ENCODE measurements at places on chromosomes 16 and 17.

DNA sequence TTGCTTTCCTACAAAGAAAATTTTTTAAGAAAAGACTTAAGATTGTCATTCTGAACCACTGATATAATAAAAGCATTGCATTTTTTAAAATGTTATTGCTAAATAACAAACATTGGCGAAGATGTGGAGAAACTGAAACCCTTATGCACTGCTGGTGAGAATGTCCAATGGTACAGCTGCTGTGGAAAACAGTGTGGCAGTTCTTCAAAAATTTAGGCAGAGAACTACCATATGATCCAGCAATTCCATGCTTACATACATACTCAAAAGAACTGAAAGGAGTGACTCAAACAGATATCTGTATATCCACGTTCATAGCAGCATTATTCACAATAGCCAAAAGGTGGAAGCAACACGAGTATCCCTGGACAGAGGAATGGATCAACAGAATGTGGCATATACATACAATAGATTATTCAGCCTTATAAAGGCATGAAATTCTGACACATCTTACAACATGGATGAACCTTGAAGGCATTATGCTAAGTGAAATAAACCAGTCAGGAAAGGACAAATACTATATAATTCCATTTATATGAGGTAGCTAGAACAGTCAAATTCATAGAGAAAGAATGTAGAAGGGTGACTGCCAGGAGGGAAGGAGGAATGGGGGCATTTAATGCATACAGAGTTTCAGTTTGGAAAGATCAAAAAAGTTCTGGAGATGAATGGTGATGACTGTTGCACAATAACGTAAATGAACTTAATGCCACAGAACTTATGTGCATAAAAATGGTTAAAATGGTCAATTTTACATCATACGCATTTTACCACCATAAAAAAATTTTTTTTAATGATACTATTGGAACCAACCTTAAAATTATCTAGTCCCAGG is 92.1 kb downstream of the CACNG1 start:
- DNase-seq, result no peak

- DNase-seq, result no peak
These were observed 726.9 kb downstream of the CDH8 start for GRCh38 chr16:61309386-61309785.

DNA sequence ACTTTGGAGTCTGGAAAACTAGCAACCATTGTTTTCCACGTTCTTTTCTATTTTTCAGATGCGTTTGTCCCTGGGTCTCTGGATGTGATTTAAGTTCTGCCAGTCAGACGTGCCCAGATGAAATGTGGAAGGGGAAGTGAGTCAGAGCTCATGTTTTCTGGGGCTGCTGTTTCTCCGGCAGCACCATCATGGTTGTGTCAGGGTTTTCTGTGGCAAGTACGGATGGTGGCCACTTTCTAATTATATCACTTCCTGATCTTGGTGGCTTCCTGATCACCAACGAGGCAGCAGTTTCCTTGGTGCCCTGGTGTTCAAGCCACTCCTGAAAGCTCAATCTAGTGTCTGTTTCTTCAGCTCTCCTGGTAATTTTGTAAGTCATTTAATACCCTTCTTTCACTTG is 31.4 kb upstream of the PMFBP1 start:
- no peak for DNase-seq

GRCh38 chr17:9236286-9237052 is 215.2 kb downstream of the NTN1 start:
- no peak for DNase-seq

- no peak for DNase-seq
These were observed 43.5 kb downstream of the EMP2 start for GRCh38 chr16:10536814-10537389.

DNA sequence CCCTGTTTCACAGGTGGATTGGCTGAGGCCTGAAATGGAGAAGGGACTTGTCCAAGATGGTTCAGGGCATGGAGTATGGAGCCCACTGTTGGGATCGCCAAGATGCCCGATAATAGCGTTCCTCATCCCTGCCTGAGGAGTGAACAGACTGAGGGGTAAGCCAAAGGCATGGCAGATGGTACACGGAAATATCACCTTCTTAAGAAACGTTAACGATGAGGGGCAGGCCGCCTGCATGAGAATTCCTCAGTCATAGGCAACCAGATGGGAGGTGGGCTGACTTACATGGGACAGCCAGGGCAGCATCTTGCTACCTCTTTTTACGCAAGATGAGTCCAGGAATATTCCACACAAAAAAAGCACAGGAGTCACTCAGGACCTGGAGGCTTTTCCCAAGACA is 188.1 kb downstream of the CCDC182 start:
- no peak for DNase-seq

DNA sequence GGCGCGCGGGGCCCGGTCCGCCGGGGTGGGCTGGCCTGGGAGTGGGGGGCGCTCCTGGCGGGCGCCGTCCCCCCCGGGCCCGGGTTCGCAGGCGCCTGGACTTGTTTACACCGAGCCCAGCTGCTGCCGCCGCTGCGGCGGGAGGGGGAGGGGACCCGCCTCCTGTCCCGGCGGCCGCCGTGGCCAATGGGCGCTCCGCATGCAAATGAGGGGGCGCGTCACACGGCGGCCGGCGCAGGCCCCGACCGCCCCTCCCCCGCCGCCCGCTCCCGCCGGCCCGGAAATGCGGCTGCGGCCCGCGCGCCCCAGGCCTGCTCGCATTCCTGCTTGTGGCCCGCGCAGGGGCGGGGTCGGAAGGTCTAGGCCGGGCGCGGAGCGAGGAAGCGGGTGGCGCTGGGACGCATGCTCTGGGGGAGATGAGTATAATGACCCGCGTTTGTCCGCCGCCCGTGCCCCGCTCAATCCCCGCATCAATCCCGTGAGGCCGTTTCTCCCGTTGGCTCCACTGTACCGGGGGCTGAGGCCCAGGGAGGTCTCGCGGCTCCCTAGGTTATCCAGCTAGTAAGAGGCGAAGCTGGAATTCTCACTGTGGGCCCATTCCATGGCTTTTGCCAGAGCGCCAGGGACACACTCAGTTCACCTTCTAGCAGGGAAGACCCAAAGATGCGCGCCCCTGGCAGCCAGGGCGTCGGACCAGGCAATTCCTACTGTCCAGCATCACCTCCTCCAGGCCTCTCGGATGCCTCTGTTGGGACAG is at the start of gene YPEL3:
Gene YPEL3 (minus strand): TSS at position 109 of the 757 bp plus-strand sequence. CDS start 731 bp downstream, outside the sequence.
- DNase-seq, result peak; percentile 61

GRCh38 chr17:76677406-76677805 is 33.4 kb downstream of the MXRA7 start:
- DNase-seq, result no peak

DNA sequence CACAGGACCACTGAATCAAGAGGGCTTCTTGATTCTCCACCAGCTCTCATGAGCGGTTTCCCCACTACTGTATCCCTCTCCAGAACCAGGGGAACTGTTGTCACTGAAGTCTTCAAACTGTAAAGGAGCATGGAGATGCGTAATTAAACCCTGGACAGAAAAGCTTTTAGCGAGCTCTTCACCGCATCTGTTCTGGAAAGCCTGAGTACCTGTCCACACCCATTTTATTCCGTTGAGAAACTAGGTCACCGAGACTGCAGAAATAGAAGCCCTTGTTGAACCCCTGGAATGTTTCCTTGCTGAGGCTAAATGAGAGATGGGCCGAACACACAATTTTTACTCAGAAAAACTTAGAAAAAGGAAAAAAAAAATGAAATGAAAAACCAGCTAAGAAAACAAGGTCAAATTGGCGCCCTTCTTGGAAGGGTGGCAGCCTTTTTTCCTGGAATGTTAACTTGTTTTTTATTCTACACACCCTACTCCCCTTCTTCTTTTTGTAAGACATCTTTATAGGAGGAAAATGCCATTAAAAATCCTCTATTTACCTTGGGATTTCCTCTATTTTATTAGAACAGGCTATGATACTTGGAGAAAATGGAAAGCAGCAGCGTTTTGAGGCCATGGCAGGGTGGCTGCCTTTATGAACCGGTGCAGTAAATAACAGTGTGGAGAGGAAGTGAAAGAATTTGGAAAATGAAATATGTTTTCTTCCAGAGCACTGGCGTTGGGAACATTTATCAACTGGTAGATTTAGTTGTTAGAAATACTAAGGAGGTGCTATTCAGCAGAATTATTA is 52.6 kb upstream of the CRISPLD2 start:
- no peak for DNase-seq

- no peak for DNase-seq
These were observed 217.2 kb downstream of the CA10 start for GRCh38 chr17:51941272-51941671.

GRCh38 chr17:61770043-61770442 is 93.3 kb downstream of the BRIP1 start:
- no peak for DNase-seq

DNA sequence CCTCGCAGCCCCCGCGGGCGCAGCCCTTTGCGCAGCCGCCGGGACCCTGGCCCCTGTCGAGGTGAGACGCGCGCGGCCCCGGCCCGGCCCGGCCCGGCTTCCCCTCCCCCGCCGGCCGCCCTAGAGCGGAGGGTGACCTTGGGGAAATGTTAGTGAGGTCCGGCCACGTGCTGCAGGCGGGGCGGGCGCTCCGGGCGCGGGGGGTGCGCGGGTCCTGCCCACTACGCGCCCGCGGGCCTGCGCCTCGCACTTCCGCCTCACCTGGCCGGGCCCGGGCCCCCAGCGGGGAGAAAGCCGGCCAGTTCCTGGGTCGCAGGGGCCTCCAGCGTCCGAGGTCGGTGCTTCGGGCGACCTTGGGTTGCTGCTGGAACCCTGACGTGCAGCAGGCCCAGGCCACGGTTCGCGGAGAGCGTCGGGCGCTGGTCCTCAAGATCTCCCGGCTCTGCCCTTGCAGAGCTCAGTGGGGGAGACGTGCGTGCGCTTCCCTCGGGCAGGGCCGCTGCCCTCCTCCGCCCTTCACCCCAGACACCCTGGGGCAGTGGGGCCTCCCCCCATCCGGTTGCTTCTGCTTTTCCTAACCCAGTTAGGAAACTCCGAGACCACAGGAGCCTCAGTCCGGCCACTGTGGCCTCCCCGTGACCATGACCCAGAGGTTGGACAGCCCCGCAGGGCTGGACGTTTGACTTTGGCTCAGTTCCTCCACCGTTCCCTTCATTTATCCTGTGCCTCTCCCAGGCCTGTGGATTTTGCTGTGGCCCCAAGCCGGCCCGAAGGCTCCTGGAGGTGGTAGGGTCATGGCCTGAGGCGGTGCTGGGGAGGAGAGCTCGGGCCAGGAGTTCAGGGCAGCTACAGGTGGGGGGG is 791 bp downstream of the MCRIP2 start:
- DNase-seq, result no peak

- DNase-seq, result no peak
These were observed 6.2 kb upstream of the SAMD14 start for GRCh38 chr17:50136096-50136687.

- no peak for DNase-seq
These were observed 1.9 kb upstream of the CAPN15 start for GRCh38 chr16:525520-526180.

GRCh38 chr17:16085066-16085699 is 85.6 kb downstream of the TTC19 start:
- no peak for DNase-seq

DNA sequence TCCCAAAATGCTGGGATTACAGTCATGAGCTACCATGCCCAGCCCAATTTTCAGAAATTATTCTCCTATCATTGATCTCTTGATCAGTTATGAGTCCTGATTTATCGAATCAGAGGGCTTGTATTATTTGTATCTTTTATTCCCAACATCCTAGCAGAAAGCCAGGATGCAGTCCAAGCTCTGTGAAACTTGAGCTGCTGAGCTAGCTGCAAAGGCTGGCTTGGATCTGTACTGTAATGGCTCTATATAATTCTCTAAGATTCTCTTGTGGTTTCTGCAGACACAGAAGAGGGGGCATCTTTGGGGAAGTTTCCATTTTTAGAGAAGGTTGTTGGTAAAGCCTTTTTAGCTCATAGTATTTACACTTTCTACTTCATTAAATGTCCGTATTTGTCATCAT is 227.1 kb downstream of the MAP2K4 start:
- DNase-seq, result no peak

DNA sequence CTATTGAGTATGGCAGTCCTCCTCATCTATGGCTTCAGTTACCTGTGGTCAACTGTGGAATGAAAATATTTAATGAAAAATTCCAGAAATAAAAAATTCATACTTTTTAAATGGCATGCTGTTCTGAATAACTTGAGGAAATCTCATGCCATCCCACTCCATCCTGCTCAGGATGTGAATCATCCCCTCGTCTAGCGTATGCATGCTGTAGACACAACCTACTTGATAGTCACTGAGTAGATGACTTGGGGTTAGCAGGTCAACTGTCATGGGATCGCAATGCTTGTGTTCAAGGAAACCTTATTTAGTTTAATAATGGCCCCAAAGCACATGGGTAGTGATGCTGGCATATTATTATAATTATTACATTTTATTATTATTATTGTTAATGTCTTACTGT is 4.8 kb upstream of the VAC14 start:
- DNase-seq, result no peak

DNA sequence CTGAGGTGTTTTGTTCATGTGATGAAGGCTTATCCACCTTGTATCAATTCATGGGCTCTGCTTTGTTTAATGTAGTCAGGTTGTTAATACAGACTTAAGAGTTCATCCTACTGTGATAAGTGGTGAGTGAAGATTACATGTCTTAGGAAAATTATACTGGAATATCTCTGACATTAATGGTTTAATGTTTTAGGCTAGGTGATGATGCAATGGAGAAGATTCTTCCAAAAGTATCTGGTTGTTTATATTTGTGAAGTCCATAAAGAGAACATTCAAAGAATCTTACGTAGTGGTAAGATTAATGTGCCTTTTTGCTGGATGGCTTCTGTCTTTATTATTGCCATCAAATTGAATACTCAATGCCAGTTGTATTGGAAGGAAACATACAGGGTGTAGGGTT is 236.4 kb downstream of the BCAS3 start:
- no peak for DNase-seq

DNA sequence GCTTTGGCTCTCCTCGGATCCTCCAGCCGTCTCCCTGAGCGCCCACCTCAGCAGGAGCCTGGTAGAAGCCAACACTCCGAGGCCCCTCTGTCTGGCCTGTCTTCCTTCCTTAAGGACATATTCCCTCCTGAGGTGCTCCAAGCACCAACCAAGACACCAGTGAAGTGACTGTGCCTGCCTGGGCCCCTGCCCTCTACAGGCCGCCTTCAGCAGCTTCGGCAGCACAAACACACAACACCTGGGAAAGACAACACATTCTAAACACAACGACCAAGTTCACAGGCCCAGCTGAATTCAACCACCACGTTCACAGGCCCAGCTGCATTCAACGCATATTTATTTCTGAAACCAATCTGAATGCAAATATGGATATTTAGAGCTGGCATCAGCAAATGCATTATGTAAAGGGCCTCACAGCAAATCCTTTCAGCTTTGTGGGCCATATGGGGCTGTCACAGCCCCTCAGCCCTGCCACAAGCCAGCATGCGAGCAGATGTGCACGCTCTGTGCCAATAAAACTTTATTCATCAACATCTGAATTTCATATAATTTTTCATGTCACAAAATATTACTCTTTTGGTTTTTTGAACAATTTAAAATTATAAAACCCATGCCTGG is 12.2 kb downstream of the GALNS start:
- DNase-seq, result no peak
